ENCODE measurements at places on chromosomes 6 and 20.

- peak; percentile 79 for DNase-seq
Observed at GRCh38 chr6:168032005-168032760, 34.7 kb downstream of the KIF25 start.

- no peak for DNase-seq
Observed at GRCh38 chr6:105626295-105627158, 223.6 kb upstream of the PREP start.

GRCh38 chr6:154841109-154841508 is 107.9 kb downstream of the SCAF8 start:
- no peak for DNase-seq

DNA sequence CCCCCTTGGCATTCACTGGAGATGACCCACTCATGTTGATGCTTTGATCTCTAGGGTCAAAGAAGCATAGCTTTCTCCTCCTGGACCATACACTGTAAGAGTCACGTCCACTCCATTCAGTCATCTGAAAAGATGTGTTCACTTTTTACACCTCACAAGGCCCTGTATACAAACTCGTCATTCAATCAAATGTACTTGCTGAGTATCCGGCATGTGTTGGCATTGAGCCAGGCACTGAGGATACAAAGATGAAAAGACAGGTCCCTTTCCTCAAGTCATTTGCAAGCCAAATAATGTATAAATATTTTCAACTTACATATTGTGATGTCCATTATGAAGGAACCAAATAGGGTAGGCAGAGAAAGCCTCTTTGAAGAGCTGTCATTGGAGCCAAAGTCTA is 32.6 kb upstream of the CSNK2A1 start:
- DNase-seq, result no peak

- peak; percentile 18 for DNase-seq
Observed at GRCh38 chr20:8757146-8757545, 311.7 kb upstream of the PLCB4 start.

GRCh38 chr20:51665543-51666118 is 102.6 kb downstream of the ATP9A start:
- no peak for DNase-seq

DNA sequence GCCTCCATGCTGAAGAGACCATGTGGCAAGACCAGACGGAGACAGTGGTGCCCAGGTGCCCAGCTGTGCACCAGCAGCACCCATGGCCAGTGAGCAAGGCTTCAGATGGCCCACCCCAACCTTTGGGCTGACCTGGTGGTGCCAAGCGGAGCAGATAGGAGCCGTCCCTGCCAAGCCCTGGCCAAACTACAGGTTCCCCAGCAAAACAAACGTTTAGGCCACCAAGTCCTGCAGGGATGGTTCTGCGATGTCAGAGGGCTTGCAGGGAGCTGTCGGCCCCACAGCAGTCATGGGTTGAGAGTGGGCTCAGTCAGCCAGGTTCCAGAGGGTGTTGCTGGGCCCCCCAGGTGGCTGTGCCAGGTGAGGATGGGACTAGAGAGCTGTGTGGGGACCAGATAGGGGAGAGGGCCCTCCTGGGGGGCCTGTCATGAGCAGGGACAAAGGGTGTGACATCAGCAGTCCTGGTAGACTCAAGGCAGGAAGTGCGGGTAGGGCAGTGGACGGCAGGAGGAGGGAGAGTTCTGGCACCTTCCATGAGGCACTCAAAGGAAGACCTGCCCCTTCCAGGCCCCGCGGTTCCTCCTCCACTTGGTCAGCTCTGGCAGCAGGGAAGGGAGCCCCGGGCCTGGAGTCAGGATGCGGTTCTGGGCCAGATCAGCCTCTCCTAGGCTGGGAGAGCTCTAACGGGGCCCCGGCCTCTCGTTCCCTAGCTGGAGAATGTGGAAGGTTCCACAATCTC is 342.4 kb downstream of the ZFAND3 start:
- DNase-seq, result no peak

DNA sequence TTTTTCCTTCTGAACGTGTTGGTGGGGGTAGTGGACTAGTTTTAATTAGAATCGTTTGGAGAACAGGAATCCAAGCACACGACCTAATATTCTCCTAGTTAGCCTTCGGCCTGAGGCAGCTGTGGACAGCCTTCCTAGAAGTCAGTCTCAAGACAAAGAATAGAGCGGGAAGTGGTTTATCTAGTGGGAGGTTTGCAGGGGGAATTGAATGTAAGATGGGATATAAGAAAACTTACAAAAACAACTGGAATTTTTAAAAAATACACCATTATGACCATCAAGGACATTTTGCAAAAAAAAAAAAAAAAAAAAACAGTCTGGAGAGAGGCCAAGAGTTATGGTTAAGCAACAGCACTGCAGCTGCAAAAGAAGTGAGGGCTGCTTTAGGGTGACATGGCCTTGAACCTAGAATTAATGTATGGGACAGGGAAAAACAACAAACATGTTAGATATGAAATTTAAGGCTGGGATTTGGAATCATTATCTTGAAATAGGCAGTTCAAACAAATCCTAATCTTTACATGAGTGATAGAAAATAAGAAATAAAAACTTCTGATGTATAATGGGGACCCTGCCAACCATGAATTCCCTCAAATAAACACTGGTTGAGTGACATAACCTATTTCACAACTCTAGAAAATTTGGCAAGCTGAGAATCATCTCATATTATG is 40.2 kb downstream of the PLAGL1 start:
- peak; percentile 86 for DNase-seq

GRCh38 chr20:51164731-51165130 is 141.8 kb upstream of the KCNG1 start:
- no peak for DNase-seq
